Activated T-helper 9 cell treated with anti-CD3 and anti-CD28 coated beads, Interleukin-2, amount 50 U/mL, for 16 hours (primary cell): ENCODE measurements at places on chromosomes 7 and 10.

GRCh38 chr10:17643339-17643754 is 604 bp upstream of the STAM start:
- DNase-seq, result no peak

DNA sequence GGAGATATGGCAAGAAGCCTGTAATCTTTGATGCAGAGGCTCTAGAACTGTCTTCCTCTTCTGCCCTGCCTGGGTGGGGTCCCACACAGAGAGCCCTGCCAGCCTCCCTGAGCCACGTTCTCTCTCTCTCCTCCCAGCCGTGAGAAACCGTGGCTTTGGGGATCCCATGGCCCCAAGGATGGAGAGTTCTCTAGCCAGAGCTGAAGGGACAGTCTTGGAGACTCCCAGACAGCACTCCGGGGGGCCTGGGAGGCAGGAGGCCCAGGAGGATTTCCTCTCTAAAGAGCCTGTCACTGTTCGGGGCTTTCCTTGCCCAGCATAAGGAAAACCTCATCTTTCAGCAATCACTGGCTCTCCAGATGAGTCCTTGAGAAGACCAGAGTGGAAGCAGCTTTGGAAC is 227.1 kb downstream of the ARHGAP12 start:
- no peak for DNase-seq

DNA sequence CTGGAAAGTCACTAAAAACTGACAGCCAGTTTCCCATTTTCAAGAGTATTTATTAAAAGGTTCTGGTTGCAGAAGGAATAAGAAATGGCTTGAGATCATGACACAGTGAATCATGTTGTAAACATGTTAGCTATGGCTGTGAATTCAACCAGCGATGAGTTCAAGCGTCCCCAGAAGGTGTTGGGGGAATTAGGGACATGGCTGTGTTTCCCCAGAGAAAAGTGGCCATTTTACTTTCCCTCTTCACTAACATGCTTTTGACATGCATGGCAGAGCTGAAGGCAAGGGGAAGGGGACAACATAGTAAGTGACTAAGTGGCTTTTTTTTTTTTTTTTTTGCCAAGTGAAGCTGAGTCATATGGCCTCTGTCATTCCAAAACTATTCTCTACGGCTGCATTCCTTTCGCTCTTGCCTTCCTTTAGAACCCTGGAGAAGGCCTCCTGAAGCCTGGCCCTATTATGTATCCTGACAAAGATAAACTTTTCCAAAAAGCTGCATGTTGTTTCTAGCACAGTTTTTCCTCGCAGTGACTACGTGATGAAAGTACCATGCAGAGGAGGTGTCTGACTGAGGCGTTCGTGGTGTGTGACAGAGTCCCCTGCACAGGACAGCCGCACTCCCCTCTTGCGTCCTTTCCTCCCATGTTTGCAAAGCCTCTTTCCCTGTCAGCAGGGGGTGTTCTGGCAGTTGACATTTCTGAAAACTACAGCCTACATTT is 46.9 kb downstream of the EGFR start:
- no peak for DNase-seq

DNA sequence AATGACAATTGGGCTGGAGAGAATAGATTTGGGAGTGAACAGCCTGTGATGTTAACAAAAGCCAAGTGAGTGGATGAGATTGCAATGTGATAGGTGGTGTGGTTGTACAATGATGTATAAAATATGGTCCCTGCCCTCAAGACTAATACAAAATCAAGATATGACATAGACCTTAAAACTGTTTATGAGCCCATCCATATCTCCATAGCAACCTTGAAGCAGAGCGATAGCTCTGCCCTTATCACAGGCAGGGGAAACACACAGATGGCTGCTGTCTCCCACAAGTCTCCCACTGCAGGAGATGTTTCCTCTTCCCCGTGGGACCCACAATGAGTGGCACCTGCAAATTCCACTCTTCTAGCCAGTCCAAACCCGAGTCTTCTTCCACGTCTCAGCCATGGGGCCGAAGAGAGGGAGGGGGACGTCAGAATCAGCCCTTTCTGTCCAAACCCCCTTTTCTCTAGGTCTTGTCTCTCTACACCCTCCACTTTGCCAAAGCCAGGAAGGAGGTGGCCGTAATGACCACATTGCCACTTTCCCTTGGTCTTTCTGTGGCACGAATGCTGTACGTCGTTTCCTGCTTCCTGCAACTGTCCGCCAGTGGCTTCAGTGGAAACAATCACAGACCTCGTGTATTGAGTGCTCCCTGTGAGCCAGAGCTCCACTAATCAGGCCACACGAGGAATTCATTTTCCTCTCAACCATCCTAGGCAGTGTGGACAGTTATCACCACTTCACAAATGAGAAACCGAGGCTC is 7.5 kb upstream of the TBXAS1 start:
- no peak for DNase-seq

GRCh38 chr10:43121444-43121843 is 16.8 kb upstream of the CSGALNACT2 start:
- no peak for DNase-seq

GRCh38 chr10:79316671-79317431 is 30.4 kb upstream of the PPIF start:
- no peak for DNase-seq

DNA sequence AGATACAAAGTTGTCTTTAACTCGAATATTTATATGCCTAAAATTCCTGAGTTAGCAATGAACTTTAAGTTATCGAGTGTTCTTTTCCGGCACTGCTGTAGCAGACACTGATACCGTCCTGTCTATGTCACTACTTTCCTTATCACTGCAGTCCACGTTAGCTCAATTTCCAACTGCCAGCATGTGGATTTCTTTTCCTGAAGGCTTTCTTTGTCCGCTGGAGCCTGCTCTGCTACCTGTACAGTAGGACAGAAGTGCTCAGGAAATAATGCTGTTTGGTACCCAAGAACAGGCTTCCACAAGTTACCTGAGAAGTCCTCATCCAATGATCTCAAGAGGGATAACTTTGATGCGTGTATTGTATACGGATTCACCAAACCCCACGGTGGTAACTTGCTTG is 329.4 kb downstream of the NXPH1 start:
- DNase-seq, result no peak

DNA sequence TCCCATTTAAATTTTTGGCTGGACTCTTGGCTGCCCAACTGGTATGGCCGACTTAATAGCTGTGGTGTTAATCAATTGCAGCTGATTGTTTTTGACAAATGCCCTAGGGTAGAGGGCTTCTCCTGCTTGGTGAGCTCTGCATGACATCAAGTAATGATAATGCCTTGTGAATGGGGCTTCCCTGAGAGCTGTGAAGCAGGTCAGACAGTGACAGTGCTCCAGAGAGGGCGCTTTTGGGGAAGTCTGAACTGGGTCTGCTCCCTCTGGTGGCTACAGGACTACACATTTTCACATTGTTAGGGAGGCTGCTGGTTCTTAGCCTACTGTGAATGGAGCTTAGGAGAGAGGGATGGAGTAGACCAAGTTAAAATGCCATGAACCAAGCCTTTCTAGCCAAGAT is 98.8 kb downstream of the SDK1 start:
- DNase-seq, result no peak

- DNase-seq, result no peak
These were observed 178.8 kb upstream of the ANKRD30A start for GRCh38 chr10:36946598-36946997.

- DNase-seq, result no peak
These were observed 72.7 kb upstream of the MRLN start for GRCh38 chr10:59825932-59826331.

- no peak for DNase-seq
These were observed 177.4 kb downstream of the CELF2 start for GRCh38 chr10:11194859-11195586.

- DNase-seq, result no peak
These were observed 255.6 kb upstream of the BMPER start for GRCh38 chr7:33649476-33650441.

DNA sequence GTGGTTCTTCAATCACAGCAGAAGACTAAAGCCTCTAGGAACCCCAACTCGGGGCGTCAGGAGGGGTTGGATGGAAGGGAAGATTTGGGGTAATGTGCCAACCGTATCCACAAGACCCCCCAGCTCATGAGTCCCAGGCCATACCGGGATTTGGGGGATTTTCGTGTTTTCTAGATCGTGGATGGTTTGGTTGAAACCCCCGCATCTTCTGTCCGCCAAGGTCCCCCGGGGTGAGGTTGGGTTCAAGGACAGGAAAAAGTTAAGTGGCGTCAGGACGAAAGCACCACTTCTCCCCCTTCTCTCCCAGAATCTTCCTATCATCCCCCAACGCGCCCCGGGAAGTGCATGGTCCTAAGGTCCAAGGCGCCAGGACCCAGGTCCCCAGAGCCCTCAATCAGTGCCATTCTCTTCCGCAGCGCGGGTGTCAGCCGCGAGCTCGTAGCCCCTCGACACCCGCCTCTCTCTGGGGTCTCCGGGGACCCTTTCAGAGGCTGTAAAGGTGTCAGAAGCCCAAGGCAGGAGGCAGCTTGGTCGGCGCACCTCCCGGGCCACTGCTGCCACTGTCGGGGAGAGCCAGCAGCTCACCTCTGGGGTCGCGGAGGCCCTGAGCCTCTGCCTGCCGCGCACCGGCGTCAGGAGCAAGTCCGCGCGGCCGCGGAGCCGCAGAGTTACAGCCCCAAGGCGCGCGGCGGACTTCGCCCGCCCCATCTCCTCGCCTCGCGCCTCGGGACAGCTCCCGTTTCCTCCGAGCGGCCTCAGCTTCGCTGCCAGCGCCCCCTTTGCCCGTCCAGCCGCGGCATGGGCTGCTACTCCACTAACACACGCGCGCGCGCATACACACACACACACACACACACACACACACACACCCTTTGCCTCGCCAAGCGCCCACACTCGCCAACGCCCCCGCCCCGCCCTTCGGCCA is 1.5 kb downstream of the MKX start:
- DNase-seq, result peak; percentile 9

DNA sequence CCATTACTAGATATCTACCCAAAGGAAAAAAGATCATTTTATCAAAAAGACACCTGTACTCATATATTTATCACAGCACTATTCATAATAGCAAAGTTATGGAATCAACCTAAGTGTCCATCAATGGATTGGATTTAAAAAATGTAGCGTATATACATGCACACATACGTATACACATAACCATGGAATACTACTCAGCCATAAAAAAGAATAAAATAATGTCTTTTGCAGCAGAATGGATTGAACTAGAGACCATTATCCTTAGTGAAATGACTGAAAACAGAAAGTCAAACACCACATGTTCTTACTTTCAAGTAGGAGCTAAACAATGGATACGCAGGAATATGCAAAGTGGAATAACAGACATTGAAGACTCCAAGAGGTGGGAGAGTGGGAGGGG is 157.7 kb upstream of the LAMB4 start:
- DNase-seq, result no peak

DNA sequence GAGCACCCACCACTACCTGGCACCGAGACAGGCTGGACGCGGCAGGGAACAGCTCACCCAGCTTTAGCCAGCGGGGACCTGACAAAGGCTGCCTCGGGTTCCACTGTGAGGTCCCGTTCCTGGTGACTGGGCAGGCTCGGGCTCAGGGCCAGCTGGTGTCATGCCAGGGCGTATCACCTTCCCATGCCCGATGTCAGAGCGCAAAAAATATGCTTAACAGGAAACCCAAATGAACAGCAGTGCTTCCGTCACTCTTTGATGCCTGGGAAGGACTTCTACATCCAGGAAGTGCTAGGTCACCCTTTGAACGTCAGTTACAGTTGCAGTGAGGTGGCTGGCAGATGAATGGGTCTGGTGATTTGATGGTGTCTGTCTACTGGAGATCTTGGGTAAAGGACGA is 106.0 kb downstream of the ADARB2 start:
- DNase-seq, result no peak

DNA sequence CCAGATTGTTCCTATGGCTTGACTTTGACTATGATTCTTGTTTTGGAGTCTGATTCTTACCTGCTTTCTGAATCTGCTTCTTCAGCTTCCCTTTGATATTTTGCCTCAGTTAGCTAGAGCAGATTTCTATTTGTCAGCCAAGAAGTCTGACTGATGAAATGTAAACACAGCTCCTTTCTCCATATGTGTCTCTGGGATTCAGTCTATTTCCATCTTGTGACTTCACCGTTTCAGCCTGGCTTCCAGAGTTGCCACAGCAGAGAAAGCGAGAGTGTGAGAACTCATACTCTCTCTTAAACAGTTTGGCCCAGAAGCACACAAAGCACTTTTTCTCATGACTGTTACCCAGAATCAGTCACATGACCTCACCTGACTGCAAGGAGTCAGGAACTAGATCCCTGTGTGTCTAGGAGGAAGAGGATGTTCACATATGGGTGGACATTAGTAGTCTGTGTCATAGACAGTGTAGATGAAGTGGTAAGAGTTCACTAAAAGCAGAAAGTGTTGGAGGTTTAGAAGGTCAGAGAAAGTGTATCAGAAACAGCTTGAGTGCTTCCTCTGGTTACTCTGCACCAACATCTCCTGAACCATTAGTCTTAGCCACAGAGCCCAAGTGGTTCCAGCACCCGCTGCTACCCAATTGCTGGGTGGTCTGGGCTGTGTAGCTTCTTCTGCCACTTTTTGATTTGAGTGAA is 103.4 kb upstream of the CDK6 start:
- no peak for DNase-seq

- peak; percentile 57 for DNase-seq
These were observed 39.3 kb downstream of the FAS start for GRCh38 chr10:89029785-89030437.

DNA sequence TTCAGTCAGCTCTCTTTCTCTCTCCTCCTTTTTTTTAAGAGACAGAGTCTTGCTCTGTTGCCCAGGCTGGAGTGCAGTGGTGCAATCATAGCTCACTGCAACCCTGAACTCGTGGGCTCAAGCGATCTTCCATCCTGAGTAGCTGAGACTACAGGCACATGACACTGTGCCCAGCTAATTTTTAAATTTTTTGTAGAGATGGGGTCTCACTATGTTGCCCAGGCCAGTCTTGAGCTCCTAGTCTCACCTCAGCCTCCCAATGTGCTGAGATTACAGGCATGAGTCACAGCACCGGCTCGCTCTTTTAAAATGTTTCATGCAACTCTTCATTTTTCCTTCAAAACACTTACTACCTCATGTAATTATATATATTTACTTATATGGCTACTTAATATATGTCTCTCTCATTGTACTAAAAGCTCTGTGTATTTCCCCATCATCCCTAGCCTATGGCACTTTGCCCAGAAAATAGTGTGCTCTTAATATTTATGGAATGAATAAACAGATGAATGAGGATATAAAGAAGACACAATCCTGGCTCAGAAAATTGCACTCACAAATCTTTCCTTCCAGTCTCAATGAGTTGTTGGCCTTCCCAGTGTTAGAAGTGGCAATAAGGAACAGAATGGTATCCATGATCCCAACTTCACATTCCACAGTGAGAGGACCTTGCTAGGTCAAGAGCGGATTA is 33.9 kb downstream of the EBLN1 start:
- no peak for DNase-seq

GRCh38 chr7:149027055-149027454 is 1.2 kb downstream of the PDIA4 start:
- no peak for DNase-seq

- DNase-seq, result no peak
These were observed 309.5 kb downstream of the ATRNL1 start for GRCh38 chr10:115402699-115403098.

DNA sequence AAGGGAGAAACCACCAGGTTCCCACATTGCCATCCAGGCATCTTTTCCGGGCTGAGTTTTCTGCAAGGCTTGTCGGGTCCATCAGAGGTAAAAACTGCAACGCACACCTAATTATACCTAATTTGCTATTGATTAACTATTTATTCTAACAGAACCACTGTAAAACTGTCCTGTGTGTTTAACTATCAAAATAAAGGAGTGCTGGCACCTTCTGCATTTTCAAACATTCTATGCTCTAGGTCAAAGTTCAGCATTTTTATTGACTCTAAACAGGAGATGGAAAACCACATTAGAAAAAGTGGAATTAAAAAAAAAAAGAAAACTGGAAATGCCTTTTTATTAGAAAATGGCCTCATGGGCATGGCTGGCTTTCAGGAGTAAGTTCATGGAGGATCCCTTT is 82.0 kb downstream of the ADARB2 start:
- DNase-seq, result no peak

- DNase-seq, result no peak
These were observed 38.0 kb downstream of the INPP5A start for GRCh38 chr10:132575320-132576201.
